Immature natural killer cell (primary cell): ENCODE measurements at places on chromosomes 2 and 18.

DNA sequence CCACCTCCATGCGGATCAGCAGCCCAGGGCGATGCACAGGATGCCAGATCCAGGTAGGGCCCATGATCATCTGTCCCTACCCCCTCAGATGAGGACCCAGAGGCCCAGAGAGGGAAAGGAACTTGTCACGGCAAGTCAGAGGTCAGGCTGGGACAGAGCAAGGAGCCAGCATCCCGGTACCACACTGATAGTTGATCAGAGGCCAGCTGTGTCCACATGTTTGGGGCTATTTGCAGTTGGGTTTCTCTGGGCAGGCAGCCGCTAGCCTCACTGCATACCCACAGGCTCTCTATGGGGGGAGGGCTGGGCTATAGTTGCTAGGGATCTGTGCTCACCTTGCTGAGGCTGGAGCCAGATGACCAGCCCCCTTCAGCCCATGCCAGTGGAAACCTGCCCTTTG is 9.6 kb downstream of the GAREM2 start:
- no peak for DNase-seq

- no peak for DNase-seq
Observed at GRCh38 chr2:186027922-186028321, 289.3 kb downstream of the FSIP2 start.

DNA sequence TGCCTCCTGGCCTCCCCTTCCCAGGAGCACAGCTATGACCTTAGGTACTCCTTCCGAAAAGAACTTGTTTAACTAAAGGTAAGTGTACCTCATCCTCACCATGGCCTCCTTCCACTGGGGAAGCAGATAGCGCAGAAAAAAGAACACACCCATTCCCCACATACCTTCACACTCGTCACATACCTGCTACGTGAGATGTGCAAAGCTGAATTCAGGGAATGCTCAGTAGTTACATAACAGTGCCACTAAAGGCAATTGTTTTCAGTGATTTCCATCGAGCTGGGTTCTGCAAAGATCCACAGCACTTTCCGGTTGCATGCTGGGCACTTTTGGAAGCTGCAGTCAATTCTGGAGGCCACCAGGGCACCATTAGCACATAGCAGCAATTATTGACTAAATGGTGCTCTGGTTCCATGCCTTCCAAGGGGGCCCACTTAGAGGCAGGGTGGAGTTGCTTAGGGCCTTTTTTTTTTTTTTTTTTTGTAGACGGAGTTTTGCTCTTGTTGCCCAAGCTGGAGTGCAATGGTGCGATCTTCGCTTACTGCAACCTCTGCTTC is 41.0 kb downstream of the PAX8 start:
- DNase-seq: no peak

GRCh38 chr2:36376992-36377738 is 21.6 kb downstream of the CRIM1 start:
- DNase-seq: no peak

- DNase-seq: no peak
Observed at GRCh38 chr2:42385225-42385624, 24.2 kb upstream of the COX7A2L start.

DNA sequence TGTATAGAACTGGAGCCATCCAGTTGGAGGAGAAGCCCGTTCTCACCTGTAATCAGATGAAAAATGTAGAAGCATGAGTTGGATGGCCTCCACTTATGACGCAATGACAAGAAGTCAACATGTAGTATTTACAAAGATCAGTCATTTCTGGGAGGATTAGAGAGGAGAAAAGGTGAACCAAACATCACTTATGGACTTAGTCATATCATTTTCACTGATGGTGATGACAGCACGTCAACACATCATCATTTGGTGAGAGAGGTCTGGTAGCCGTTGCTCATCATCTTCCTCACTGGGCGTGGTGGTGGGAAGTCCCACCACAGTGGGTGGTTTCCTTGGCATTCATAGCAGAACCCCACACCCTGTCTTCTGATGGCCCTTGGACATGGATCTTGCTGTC is 264.2 kb upstream of the EPAS1 start:
- DNase-seq: no peak

DNA sequence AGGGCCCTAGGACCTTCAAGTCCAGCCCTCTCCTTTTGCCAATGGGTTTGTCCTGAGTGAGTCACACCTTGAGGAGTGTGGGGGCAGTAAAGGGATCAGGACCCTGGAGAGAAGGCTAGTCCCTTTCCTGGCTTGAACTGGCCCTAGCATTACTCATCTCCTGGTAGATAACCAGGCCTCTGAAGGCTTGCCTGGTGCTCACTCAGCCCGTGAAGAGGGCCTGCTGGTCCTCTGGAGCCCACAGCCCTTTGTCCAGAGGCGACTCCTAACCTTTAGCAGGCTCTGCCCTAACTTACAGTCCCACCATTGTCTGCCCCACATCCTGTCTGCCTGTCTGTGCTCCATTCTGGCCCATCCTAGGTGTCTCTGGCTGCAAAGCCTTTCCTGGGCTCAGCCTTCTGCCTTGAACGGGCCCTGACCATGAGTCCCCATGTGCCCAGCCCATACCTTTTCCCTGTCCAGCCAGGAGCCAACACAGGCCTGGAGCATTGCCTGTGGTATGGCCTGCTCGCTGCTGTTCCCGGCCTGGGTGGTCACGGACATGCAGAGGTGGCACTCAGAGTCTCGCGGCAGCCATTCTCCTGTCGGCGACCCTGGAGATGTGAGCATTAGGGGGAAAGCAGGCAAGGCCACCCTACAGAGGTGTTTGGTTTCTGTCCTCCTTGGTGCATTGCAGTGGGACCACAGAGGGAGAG is 5.0 kb downstream of the SFTPB start:
- DNase-seq: no peak

DNA sequence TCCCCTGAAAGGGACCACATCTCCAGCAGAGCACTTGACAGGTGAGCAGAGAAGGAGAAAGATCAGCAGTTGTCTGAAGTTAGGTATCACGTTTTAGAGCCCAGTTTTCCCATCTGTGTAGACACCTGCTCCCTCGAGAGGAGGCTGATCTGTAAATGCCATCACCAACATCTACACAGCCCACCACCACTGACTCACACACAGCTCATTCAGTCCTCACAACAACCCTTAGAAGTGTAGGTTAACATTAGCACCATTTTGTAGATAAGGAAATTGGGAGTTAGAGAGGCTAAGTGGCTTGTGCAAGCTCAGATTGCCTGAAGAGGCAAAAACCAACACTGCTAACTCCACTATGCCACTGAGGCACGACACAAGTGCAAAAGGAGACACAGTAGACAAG is 37.2 kb upstream of the STAT1 start:
- no peak for DNase-seq

- DNase-seq: peak; percentile 51
Observed at GRCh38 chr2:102301867-102302362, 9.4 kb upstream of the IL1RL1 start.

- DNase-seq: no peak
Observed at GRCh38 chr2:233361297-233361696, 7.0 kb downstream of the DGKD start.

DNA sequence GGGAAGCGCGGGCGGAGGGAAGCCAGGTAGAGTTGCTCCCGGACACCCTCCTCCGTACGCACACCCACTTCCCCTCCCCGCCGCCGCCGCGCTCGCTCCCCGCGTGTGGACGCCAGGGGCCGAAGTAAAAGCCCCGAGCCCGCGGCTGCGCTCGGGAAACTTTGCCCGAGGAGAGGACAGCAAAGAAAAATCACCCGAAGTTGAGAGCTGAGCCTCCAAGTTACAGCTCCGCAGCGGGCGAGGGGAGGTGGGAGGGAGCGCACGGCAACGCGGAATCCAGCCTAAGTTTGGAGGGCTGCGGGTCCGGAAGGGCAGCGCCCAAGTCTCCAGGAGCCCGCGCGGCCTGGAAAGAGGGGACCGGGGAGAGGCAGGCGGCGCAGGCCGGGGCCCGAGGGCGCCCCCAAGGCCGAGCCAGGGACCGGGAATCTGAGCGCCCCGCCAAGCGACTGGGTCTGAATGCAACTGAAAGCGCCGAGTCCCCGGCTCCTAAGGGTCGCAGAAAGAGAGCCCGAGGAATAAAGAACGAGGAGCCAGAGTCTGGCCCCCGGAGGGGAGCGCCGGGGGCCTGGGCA is 706 bp upstream of the BCL11A start:
- DNase-seq: peak; percentile 18

- no peak for DNase-seq
Observed at GRCh38 chr2:224310943-224311625, 90.8 kb downstream of the FAM124B start.

GRCh38 chr2:65944213-65944612 is 490.7 kb upstream of the MEIS1 start:
- DNase-seq: no peak

- no peak for DNase-seq
Observed at GRCh38 chr18:79516441-79516931, 120.8 kb downstream of the NFATC1 start.

DNA sequence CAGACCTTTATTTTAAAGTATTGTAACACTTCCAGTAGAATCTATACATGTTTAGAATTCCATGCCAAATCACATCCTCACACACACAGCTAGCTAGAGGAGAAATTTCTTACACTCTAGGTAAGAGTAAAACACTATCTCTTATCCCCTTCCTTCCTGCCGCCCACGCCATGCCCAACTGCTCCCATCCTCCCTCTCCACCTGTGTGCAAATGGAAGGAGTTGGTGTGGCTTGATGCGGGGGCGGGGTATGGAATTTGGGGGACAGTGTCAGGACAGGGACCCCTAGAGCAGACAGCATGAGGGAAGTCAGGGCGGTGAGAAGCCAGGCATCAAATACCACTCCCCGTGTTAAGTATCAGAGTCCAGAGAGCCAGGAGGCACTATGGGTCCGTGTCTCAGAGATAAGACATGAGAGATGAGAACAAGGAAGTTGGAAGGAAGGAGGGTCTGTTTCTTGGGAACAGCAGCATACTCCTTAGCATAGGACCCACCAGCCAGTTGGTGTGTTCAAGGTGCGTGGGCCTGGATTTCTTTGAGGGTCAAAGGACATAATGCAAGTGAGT is 48.6 kb upstream of the NOSTRIN start:
- DNase-seq: no peak

- DNase-seq: no peak
Observed at GRCh38 chr2:167626961-167627360, 620.4 kb downstream of the STK39 start.

DNA sequence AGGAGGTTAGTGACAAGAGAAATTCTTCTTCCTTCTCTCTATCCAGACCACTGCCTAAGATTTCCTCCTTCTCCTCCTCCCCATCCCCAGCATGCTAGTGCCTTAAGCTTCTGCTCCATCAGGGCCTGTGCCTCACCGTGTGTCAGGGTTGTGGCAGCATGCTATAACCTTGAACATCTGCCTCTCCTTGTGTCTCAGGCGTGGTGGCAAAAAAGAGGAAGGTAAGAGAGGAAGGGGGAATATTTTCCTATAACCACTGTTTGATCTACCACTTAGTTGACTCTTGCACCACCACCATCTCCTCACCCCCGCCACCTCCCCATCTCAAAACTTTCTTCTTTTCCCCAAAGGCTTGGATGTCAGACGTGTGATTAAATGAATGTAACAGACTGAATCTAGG is 38.3 kb upstream of the PEX13 start:
- no peak for DNase-seq

- DNase-seq: no peak
Observed at GRCh38 chr18:36595046-36595817, 233.6 kb downstream of the TPGS2 start.

DNA sequence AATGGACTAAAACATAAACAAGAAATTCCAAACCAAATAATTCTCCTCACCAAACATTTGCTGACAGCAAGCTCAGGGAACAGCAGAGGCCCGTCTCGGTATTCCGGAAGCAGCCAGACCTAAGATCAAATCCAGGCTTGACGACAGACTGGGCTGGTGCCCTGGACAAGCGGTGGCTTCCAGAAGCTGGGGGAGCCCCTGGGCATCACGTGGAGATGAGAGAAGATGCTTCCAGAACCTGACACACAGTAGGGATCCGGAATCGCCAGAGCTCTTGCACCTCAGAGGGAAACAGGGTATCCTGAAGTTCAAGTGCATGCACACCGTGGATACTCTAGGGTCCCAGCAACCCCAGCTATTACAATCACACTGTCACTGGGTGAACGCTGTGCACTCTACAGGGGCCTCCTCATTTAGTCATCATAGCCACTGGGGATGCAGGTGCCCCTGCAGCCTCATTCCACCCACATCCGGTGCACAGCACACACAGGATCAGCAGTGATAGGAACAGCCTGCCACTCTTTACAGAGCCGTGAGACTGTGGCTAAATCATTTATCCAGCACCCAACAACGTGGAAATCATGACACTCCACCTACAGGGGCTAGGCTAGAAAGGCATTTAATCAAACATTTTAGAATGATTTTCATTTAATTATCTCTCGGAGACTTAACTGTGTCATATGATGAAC is 102.6 kb downstream of the HDAC4 start:
- DNase-seq: peak; percentile 66

DNA sequence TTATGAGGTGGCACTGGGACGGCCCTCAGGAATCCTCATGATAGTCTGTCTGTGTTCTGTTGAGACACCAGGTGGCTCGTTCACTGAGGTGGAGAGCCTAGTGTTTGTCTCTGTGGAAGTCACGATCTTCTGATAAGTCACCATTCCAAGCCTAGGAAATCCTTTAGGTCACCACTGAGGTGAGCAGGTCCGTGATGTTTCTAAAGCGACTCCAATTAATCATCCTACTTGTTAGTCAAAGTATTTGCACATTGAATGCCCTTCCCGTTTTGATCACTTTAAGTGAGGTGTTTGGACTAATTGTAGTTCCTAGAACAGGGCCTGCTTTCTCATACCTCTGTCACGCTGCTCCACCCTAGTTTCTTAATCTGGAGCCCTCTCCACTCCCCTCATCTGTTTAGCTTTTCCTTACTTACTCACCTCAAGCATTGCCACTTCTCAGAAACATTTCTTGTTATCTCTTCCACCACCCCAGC is 28.0 kb upstream of the DSG3 start:
- DNase-seq: no peak

- DNase-seq: no peak
Observed at GRCh38 chr2:99763764-99764163, 273.9 kb upstream of the REV1 start.

DNA sequence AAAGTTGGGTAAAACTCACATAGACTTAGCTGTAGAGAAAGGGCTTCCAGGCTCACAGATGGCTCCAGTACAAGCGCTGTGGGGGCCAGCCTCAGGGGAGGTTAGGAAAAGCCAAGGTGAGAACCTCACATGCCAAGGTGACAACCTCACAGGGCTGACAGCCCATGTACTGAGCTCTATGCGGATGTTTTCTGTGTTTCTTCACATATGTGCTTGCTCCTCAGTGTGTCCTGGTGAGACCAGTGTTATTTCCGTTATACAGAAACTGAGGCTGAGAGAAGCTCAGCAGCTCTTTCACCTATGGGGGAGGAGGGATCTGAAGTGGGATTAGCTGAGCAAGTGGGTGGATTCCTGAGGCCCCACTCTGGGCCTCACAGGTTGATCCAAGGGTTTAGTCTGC is 67.3 kb downstream of the INPP4A start:
- peak; percentile 64 for DNase-seq

DNA sequence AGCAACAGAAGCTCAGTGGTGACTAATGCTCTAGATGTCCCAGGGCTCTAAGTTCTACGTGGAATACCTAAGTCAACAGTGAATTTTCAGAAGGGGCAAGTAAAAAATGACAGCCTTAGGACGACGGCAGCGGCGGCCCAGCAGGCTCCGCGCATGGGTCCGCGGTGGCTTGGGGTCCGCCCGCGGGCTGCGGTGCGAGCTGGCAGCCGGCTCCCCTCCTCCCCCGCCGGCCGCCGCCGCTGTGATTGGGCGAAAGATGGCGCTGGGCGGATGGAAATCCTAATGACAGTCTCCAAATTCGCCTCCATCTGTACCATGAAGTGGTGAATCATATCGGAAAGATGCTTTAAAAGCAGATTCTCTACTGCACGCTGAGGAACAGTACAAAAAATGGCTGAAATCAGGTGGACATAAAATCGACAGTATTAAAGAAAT is 74.7 kb downstream of the HNRNPLL start:
- DNase-seq: no peak

- no peak for DNase-seq
Observed at GRCh38 chr2:238278626-238279323, 9.6 kb downstream of the PER2 start.
